ENCODE measurements at places on chromosomes 7 and 10.

DNA sequence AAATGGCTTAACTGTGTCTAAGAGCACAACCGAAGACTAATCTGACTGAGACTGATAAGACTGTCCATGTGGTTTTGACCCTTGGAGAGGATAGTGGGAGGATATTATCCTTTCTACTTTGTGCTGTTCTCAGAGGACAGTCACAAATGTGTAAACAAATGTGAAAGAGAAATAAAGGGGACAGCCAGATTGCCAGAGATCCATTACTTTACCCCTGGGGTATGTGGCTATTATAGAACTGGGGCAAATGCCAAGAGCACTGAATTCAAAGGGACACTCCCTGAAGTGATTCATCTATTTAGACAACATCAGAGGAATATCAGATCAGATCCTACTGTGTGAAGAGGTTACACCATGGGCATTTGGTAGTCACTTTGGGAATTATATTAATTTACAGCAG, 154.7 kb downstream of the RNLS start:
- DNase-seq = peak; percentile 16

DNA sequence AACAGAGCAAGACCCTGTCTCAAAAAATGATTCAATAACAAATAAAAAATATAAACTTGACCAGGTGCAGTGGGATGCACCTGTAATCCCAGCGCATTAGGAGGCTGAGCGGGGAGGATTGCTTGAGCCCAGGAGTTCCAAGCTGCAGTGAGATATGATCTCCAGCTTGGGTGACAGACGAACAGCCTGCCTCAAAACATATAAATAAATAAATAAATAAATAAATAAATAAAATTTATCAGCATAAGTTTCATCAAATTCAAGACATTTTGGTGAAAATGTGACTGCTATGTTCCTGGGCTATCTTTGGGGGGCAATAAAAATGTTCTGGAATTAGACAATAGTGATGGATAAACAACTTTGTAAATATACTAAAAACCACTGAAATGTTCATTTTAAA, 4.8 kb upstream of the EIF4EBP2 start:
- no peak for DNase-seq

DNA sequence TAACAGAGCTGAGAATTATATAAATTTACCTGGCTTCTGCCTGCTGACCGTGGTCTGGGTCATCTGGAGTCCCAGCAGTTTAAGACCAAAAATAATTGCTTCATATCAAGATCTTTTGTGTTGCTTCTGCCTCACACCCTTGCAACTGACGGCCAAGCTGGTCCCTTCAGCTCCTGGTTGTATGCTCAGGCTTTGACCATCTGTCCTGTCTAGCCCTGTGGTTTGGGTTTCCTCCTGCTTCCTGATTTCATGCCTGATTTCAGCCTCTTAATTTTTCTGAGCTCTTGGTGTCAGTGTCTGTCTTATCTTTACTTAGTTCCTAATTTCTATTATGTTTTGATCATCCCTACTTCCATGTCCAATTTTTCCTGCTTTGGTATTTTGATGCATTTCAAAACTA, 87.9 kb upstream of the PLXDC2 start:
- DNase-seq = no peak

DNA sequence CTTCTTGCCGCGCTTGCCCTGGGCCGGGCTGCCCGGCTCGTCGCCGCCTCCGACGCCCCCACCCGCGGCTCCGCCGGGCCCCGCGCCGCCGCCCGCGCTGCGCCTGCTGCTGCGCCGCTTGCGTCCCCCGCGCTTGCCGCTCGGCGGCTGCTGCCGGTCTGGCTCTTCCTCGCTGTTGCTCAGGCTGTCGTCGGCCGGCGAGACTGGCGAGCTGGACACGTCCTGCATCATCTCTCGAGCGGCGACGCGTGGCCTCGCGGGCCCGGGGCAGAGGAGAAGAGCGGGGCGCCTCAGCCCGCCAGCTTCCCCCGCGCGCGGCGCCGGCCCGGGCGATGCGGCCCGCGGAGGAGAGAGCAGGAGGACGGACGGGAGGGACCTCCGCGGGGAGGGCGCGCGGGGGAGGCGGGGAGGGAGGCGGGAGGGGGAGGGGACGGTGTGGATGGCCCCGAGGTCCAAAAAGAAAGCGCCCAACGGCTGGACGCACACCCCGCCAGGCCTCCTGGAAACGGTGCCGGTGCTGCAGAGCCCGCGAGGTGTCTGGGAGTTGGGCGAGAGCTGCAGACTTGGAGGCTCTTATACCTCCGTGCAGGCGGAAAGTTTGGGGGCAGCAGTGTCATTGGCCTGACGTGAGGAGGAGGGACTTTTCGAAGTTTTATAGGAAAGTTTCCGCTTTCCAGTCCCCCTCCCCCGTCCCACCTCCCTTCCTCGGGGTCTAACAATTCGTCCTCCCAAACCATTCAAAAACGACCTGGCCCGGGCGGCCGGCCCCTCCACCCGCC, at the start of gene TWIST1:
TWIST1 (minus strand) TSS at position 546 of the 779 bp plus-strand sequence; CDS start at position 231, 315 bp downstream.
- peak; percentile 57 for DNase-seq

DNA sequence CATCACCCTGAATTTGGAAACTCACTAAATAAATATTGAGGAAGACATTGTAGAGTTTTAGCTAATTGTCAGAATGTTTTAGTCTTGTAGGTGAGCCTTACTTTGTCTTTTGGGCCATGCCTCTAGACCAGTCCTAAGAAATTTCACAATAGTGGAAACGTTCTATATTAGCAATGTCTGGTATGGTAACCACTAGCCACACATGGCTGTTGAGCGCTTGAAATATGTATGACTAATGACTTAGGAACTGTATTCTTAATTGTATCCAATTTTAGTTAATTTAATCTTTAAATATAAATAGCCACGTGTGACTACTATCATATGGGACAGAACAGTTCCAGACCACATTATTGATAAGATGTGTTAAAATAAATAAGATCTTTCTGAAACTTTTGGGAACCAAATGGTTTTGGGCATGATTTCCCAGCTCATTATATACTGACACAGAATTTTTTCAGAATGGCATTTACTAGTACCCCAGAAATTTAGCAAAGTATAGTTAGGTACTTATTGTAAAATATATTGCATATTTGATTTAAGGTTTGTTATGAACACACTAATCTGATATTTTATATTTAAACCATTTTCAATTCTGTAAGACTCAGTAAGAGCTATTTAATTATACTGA, 95.0 kb downstream of the VPS50 start:
- peak; percentile 5 for DNase-seq

- no peak for DNase-seq
Measured at GRCh38 chr10:124997771-124998623, 56.1 kb downstream of the ZRANB1 start.

DNA sequence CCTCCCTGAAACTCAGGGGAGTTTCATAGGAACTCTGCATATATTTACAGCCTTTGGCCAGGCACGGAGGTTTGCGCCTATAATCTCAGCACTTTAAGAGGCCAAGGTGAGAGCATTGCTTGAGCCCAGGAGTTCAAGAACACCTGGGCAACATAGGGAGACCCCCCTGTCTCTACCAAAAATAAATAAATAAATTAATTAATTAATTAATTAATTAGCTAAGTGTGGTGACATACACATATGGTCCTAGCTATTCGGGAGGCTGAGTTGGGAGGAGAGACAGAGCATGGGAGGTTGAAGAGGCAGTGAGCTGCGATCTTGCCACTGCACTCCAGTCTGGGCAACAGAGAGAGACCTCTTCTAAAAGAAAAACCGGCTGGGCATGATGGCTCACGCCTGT, 9.4 kb upstream of the LEP start:
- DNase-seq = no peak

GRCh38 chr7:15780271-15780670, 93.8 kb upstream of the MEOX2 start:
- peak; percentile 2 for DNase-seq

DNA sequence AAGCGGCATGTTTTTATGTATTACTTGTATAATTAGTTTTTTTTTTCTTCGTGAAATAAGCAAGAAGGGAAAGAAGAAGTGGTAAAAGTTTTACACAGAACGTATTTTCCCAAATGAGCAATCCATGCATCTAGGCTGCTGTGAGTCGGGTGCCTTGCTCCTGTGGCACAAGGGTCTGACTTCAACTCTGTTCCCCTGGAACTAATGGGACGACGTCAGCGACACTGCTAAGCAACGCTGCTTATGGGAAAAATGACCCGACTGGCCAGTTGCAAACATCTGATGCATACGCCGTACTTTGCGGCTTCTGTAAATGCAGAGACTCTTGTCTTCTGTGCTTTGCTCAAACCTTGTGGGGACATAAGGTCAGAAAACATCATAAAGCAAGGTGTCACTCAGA, 66.3 kb downstream of the MPP7 start:
- DNase-seq = no peak

GRCh38 chr10:70293169-70293843, 9.5 kb upstream of the NPFFR1 start:
- DNase-seq = no peak

DNA sequence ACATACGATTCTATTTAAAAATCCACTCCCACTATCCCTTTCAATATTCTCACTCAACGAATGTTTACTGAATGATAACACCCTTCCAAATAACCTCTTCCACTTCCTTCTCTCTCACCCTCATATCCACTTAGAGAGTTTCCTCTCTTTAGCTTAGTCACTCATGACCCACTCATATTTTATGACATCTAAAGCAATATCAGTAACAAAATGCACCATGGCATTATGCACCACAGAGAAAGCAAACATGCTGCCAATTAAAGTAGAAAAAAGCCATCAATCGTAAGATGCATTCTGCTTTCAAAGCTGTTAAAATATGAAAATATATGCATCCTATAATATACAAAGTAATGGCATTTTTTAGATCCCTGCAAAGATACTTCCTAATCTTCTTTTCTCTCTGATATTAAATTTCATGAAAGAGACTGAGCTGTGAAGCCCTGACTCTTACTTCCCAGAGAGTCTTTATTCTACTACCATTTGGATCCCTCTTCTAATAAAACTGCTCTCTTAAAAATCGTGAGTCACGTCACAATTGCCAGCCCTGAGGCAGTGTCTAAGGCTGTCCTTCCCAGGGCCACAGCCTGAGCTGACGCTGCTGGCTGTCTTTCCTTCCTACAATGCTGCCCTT, 283.0 kb upstream of the KLF6 start:
- DNase-seq = peak; percentile 7

- no peak for DNase-seq
Measured at GRCh38 chr7:121023683-121024511, 35.4 kb downstream of the CPED1 start.

DNA sequence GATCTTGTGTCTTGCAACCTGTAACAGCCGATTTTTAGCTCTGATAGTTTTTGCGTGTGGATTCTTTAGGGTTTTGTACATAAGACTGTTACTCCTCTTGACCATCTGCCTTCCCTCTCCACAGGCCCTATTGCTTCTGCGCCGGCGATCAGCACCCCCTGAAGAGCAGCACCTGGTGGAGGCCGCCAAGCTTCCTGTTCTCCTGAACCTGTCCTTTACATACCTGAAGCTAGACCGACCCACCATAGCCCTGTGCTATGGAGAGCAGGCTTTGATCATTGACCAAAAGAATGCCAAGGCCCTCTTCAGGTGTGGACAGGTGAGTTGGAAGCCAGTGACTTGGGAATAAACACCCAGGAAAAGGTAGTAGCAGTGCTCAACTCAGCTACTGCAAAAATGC, 12.6 kb downstream of the FKBP6 start:
- DNase-seq = no peak

DNA sequence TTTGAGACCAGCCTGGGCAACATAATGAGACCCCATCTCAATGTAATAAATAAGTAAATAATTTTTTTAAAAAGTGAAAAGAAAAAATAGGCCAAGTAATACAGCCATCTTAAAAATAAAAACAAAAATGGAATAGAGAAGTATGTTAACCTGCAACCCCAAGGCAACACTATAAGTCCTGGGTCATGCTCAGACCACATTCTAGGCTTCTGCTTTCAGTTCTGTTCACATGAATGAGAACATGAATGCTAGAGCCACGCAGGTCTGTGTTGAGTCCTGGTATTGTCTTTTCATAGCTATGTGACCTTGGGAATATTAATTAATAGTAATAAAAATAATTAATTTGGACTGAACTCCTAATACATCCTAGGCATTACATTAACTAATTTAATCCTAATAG, 284.0 kb downstream of the AUTS2 start:
- DNase-seq = no peak

GRCh38 chr7:117087639-117088396, 134.5 kb downstream of the ST7 start:
- DNase-seq = no peak

- DNase-seq = peak; percentile 45
Measured at GRCh38 chr7:101308245-101309085, 13.1 kb downstream of the IFT22 start.

DNA sequence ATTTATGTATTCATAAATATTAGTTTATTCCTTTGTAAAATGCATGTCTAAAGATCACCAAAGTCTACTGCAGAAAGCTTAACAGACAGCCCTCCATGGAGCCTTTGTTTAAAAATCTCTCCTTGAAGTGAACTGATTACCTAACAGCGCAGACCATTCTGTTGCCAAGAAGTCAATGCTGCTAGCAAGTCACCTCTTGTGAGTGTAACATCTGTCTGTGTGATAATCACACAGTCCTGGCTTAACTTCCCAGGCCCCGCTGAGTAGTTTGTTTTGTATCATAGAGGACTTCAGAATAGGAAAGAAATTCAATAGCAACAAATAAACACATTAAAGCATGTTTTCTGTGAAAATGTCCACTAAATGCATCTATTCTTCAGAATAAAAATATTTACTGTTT, 435.3 kb upstream of the IGFBP3 start:
- no peak for DNase-seq

- no peak for DNase-seq
Measured at GRCh38 chr7:146709451-146710027, 592.9 kb downstream of the CNTNAP2 start.

DNA sequence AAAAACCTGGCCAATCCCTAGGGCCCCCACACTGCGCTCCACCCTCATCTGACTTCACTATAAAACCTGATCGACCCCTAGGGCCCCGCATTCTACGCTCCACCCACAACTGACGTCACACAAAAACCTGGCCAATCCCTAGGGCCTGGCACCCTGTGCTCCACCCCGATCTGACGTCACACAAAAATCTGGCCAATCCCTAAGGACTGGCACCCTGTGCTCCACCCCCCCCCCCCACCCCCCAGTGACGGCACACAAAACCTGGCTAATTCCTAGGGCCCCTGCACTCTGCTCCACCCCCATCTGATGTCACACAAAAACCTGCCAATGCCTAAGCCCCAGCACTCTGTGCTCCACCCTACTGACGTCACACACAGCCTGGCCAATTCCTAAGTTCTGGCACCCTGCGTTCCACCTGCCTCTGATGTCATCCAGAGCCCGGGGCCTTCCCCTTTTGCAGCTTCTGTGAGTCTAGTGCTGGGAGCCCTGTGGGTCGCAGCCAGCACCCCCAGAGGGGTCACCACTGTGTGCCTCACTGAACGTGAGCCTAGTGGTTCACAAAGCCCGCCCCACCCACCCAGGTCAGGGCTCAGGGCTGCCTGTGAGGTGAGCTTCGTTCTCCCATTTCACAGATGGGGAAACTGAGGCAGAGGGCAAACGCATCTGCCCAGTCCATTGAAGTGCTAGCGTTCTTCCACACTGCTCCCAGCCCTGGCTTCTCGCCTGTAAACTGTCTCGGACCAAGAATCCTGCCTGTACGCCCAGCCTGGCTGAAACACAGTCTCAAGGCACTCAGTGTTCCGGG, 40.6 kb downstream of the MICALL2 start:
- peak; percentile 54 for DNase-seq
